Germinal center (tissue), 1 donor: ENCODE measurements at places on chromosomes 2 and 18.

GRCh38 chr2:28074137-28074536 is 183.6 kb downstream of the BABAM2 start:
- DNase-seq = no peak

- no peak for DNase-seq
Measured at GRCh38 chr2:200498402-200499162, 11.3 kb downstream of the KCTD18 start.

DNA sequence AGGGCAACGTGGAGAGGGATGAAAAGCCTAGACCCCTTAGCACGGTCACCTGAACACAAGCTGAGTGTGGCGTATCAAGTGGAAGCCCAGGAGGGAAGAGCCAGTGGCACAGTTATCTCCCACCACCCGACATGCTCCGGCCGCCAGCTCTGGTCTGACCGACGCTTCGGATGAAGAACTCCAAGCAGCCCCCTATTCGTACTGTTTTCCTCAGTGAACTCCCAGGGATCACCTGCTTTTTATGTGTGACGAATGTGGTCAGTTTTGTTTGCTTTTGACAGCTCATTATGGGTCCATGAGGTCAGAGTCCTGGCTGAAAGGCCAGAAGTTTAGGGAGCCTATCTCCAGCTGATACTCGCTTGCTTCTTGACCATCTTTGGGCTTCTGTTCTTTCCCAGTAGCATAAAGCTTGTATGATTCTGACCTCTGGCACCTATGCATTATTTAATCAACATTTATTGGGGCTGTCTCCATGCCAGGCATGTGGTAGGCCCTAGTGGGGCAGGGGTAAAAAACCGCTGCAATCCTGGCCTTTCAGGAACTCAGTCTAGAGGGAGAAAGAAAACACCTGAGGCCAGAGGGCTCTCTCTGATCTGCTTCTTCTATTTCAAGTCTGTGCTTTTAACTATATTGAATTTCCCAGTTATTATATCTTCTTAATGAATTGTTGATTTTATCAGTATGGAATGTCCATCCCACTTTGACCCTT is 33.0 kb upstream of the MRPL33 start:
- DNase-seq = no peak

GRCh38 chr2:28093308-28093707 is 202.8 kb downstream of the BABAM2 start:
- no peak for DNase-seq

- DNase-seq = peak; percentile 42
Measured at GRCh38 chr18:50312296-50313030, 25.0 kb upstream of the CXXC1 start.
